ENCODE measurements at places on chromosomes 16 and 17.

GRCh38 chr17:7064261-7064660, 15.8 kb downstream of the CLEC10A start:
- DNase-seq, result no peak

DNA sequence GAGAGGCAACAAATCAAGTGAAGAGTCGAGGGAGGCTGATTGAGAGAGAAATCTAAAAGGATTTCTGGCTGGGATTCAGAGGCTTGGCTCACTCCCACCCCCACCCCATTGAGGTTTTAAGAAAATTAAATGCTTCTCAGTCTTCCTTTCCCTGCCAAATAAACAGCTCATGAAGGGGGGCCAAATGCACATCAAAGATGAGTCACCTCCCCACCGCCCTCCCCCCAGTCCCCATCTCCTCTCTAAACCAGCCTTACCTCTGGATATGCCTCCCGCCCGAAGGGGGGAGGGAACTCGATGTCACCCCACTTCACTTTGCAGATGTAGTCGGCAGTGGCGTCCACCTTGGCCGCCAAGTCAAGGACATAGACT, 11.6 kb downstream of the ACLY start:
- DNase-seq, result peak; percentile 78

DNA sequence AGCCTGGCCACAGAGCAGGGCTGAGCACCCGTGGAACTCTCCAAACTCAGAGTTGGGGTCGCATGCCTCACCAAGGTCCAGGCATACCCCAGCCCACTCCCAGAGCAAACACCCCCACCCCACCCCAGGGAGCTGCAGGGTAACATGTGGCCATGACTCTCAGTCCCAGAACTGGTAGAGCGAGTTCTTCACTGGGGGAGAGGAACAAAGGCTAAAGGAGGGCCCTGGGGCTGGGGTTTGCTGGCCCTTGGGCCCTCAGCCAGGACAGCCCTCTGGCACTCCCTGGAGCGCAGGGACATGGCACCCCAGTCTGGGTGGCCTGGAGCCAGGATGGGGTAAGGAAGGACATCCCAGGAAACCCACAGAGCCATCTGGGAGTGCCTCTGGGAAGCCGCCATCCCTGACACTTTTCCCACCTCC, 4.2 kb downstream of the HID1 start:
- DNase-seq, result peak; percentile 88

- DNase-seq, result no peak
Measured at GRCh38 chr17:21132428-21132827, 5.7 kb downstream of the DHRS7B start.

- peak; percentile 48 for DNase-seq
Measured at GRCh38 chr17:60134396-60135150, 15.2 kb upstream of the CA4 start.

- no peak for DNase-seq
Measured at GRCh38 chr17:77120868-77121267, 19.9 kb upstream of the SEC14L1 start.

- DNase-seq, result peak; percentile 64
Measured at GRCh38 chr17:16353317-16354174, at the start of gene CENPV. Gene CENPV (minus strand): TSS chr17:16353469. CDS start chr17:16353436, 33 bp downstream.

GRCh38 chr16:47377154-47377553, 83.7 kb downstream of the ITFG1 start:
- DNase-seq, result no peak
